ENCODE measurements at places on chromosomes 2 and 18.

GRCh38 chr2:230457073-230457768 lies 41.2 kb downstream of the SP100 start:
- no peak overlapping the region for H3K4me3 ChIP-seq
- peaks cover 84% of the 10 kb centered on the region for H3K36me3 ChIP-seq
- no peaks in the 10 kb centered on the region for H3K4me1 ChIP-seq
- H3K27me3 ChIP-seq = no peaks in the 10 kb centered on the region

GRCh38 chr2:17915811-17916518 lies 37.5 kb downstream of the KCNS3 start:
- no peak for DNase-seq
- H3K36me3 ChIP-seq = no peaks in the 10 kb centered on the region
- no peak overlapping the region for H3K27ac ChIP-seq
- H3K27me3 ChIP-seq = no peaks in the 10 kb centered on the region
- no peak overlapping the region for H3K4me3 ChIP-seq

- H3K4me3 ChIP-seq = peak within 1 kb of the TSS; percentile 60
- DNase-seq = peak; percentile 87
- no peaks in the 10 kb centered on the region for H3K27me3 ChIP-seq
- H3K4me1 ChIP-seq = no peaks in the 10 kb centered on the region
- no peaks in the 10 kb centered on the region for H3K36me3 ChIP-seq
- no peak within 1 kb of the TSS for H3K27ac ChIP-seq
Measured at GRCh38 chr2:209423562-209424198, at the start of gene MAP2. MAP2 (plus strand) TSS chr2:209424047; CDS start chr2:209653171, 229,124 bp downstream.

DNA sequence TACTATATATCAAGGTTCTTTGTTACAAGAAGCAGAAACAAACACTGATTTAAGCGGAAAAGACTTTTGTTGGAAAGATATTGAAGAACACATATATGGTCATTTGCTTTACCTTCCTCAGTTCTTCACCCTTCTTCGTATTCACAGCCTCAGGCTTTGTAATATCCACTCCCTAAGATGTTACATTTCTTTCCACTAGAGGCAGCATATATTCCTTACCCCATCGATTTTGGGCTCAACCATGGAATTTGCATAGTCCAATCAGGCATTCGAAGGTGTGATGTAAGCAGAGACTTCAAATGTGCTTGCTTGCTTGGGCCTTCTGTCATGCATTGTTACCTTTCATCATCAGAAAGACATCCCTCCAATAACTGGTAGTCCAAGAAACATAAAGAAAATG lies 287.4 kb downstream of the PID1 start:
- no peak overlapping the region for H3K27ac ChIP-seq
- DNase-seq = no peak
- H3K27me3 ChIP-seq = no peaks in the 10 kb centered on the region
- no peaks in the 10 kb centered on the region for H3K4me1 ChIP-seq
- no peaks in the 10 kb centered on the region for H3K36me3 ChIP-seq
- H3K4me3 ChIP-seq = no peak overlapping the region

DNA sequence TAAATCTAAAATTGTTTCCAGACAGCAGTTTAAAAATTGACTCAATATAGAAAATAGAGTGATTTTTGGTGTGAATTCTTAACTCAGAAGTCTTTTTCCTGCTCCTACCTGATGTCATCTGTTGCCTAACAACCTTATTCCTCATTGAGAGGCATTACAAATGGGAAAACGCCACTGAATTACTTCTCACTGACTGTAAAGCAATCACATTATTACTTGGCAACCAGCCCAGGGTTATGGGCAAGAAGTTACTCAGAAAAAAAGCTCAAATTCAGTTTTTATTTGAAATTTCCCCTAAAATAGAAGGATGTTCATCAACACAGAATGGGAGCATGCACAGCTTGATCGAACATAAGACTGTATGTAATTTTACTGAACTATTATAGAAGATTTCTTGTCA lies 201.8 kb upstream of the GULP1 start:
- no peaks in the 10 kb centered on the region for H3K4me1 ChIP-seq
- H3K27me3 ChIP-seq = no peaks in the 10 kb centered on the region
- no peak for DNase-seq
- H3K27ac ChIP-seq = no peak overlapping the region
- no peaks in the 10 kb centered on the region for H3K36me3 ChIP-seq
- no peak overlapping the region for H3K4me3 ChIP-seq

DNA sequence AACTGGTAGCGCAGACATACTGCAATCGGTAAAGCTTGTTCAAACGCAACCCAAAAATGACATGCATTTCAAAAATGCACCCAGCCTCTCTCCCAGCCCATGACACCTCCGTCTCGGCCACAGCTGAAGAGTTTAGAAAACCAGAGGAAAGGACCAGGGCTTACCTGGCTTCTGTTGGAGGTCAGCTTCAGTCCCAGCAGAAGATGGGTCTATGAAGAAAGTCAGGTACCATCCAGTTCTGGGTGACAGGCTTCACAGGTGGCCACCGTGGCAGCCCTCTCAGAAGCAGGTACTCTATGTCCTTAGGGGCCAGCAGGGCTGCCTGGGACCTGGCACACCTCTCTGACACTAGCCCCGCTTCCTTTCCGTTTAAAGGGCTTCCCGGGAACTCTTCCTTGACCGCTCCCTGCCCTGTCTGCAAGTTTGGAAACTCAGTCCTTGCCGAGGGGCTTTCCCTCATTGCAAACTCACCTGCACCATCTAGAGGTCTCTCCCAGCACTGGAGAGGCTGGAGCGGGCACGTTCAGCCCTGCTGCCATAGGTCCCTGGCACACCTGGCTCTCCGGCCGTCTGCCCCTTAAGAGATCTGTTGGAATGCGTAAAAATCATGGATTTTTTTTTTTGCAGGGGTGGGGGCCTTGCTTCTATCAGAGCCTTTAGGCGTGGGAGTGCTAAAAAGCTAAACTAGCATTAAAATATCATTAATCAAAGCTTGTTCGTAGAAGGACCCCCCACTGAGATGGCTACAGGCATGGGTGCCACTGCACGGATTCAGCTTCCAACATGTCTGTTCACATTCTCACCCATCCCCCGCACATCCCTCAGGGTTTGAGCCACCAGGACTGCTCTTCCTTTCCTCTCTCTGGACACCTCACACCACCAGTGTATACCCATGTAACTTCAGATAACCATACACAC lies at the start of gene EDAR:
EDAR (minus strand) TSS at position 425 of the 918 bp plus-strand sequence. CDS start 58,206 bp downstream, outside the sequence.
- no peaks in the 10 kb centered on the region for H3K36me3 ChIP-seq
- no peak for DNase-seq
- no peak within 1 kb of the TSS for H3K27ac ChIP-seq

- no peaks in the 10 kb centered on the region for H3K36me3 ChIP-seq
- H3K27me3 ChIP-seq = no peaks in the 10 kb centered on the region
- DNase-seq = peak; percentile 62
- H3K4me1 ChIP-seq = peaks cover 46% of the 10 kb centered on the region
- no peak overlapping the region for H3K4me3 ChIP-seq
- peak overlapping the region; percentile 78 for H3K27ac ChIP-seq
Measured at GRCh38 chr2:46277431-46278190, 19.6 kb upstream of the EPAS1 start.

- H3K4me3 ChIP-seq = no peak overlapping the region
- no peaks in the 10 kb centered on the region for H3K4me1 ChIP-seq
- H3K27ac ChIP-seq = no peak overlapping the region
Measured at GRCh38 chr2:1694371-1695271, 49.7 kb downstream of the PXDN start.

GRCh38 chr2:133641942-133642725 lies 73.9 kb upstream of the NCKAP5 start:
- H3K4me3 ChIP-seq = no peak overlapping the region
- H3K27ac ChIP-seq = no peak overlapping the region
- no peaks in the 10 kb centered on the region for H3K36me3 ChIP-seq
- no peak for DNase-seq

GRCh38 chr2:49167131-49167530 lies 12.8 kb upstream of the FSHR start:
- H3K4me1 ChIP-seq = no peaks in the 10 kb centered on the region
- DNase-seq = no peak
- H3K27ac ChIP-seq = no peak overlapping the region
- H3K36me3 ChIP-seq = no peaks in the 10 kb centered on the region

GRCh38 chr2:189014449-189015138 lies 40.4 kb downstream of the COL3A1 start:
- H3K4me1 ChIP-seq = peaks cover 6% of the 10 kb centered on the region
- H3K27ac ChIP-seq = no peak overlapping the region
- H3K27me3 ChIP-seq = no peaks in the 10 kb centered on the region
- H3K36me3 ChIP-seq = peaks cover 35% of the 10 kb centered on the region

- DNase-seq = no peak
- no peak overlapping the region for H3K27ac ChIP-seq
- no peaks in the 10 kb centered on the region for H3K27me3 ChIP-seq
- no peaks in the 10 kb centered on the region for H3K4me1 ChIP-seq
- no peaks in the 10 kb centered on the region for H3K36me3 ChIP-seq
Measured at GRCh38 chr2:171587132-171587531, 64.9 kb downstream of the CYBRD1 start.

DNA sequence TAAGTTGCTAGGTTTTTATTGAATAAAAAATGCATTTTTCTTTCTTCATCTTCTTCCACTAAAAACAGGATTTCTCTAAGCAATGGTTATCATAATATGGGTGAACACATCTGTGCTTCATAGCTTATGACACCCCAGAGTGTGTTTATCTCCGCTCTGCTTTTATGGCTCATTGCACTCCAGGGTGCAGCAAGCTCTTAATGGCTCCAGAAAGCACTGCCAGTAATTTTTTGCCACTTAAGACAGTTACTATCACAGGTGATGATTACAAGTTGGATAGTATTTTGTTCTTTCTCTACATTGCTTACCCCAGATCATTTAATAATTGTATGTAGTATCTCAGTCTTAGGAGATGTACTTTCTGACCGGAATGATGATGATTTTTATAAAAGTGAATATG lies 239.3 kb upstream of the CDH20 start:
- no peaks in the 10 kb centered on the region for H3K4me1 ChIP-seq
- no peak for DNase-seq
- no peaks in the 10 kb centered on the region for H3K36me3 ChIP-seq
- no peaks in the 10 kb centered on the region for H3K27me3 ChIP-seq

DNA sequence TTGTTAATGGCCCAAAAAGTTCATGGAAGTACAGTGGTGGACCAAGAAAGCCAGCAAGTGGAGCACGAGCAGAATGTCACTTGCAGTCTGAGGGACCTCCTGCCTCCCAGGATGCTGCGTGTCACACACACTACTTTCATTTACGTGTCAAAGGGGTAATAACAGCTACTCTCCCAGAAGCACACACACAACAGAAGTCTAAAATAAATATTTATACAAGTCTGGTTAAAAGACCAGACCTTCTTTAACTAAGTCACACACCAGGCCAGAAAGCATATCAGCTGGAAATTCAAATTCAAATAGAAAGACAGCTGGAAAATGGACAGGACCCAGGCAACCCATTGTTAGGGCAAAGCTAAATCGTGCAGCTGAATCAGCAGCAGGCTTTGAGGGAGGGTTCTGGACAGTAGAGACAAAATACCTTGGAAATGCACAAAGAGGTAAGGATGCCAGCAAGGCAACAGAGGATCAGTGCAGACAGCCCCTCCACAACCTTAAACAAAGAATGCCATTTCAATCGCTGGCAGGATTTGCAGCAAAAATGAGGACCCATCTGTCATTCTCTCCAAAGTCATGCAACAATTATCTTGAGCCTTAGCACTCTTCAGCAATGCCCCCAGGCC lies 160.5 kb downstream of the TMEM163 start:
- H3K4me1 ChIP-seq = no peaks in the 10 kb centered on the region
- no peaks in the 10 kb centered on the region for H3K27me3 ChIP-seq
- no peak overlapping the region for H3K4me3 ChIP-seq
- no peaks in the 10 kb centered on the region for H3K36me3 ChIP-seq
- no peak for DNase-seq
- H3K27ac ChIP-seq = no peak overlapping the region

GRCh38 chr2:119323459-119323858 lies 43.2 kb downstream of the C2orf76 start:
- no peak overlapping the region for H3K4me3 ChIP-seq
- no peak overlapping the region for H3K27ac ChIP-seq
- no peak for DNase-seq
- peaks cover 2% of the 10 kb centered on the region for H3K4me1 ChIP-seq
- no peaks in the 10 kb centered on the region for H3K27me3 ChIP-seq
